ENCODE measurements at places on chromosomes 2 and 18. TPM values are rescaled to one million over a fixed set of nuclear protein-coding genes. Genes with fewer than 3 reads are reported as not detected.

The ALPP gene
- total RNA-seq, result not detected

The MFSD6 gene
- total RNA-seq, result 114 TPM

The PRKD3 gene
- 20.3 TPM for total RNA-seq

The NEB gene
- total RNA-seq, result 57.9 TPM

GRCh38 chr18:37297106-37297505 lies 268.5 kb downstream of the CELF4 start:
- no peak for DNase-seq

- no peak for DNase-seq
Measured at GRCh38 chr18:72697706-72698105, 153.6 kb upstream of the CBLN2 start.

Data from prostate gland (tissue), 2 donors.